ENCODE measurements at places on chromosomes 2 and 18.
A peak's percentile ranks its signal among the peaks of the same experiment; 100 is the strongest.

GRCh38 chr2:206071807-206072206 lies 14.2 kb downstream of the INO80D start:
- no peak for DNase-seq

GRCh38 chr2:143745060-143745459 lies 615.8 kb downstream of the ARHGAP15 start:
- DNase-seq: no peak

DNA sequence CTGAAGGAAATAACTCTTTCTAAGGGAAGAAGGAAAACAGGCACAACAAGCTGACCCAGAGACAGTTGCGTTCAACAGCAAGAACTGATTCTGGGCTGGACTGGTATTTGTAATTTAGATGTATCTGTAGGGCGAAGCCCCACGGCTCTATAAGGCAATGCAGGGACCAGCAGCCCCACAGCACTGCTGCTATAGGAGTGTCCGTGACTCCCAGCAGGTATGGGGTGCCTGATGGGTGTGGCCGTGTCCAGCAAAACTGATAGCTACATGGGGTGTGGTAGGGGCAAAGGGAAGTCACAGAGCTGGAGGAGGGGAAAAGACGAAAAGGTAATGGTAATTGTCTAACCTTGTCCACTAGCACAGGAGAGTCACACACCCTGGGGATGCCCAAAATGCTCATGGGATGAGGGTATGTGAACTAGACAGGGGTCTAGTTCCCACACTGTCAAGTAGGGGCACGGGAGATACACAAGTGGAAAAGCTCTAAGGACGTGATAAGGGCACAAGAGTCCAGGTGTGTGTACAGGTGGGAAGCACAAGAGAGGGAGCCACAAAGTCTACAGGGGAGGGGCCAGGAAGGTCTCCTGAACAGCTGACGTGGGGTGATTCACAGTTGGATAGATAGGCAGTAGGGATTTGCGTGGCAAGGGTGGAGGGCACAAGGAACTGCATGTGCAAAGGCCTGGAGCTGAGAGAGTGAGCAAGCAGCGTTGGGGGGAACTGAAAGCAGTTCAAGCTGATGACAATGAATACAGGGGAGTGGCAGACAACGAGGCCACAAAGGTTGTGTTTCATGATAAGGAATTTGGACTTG lies 48.5 kb upstream of the ASPRV1 start:
- DNase-seq: no peak

DNA sequence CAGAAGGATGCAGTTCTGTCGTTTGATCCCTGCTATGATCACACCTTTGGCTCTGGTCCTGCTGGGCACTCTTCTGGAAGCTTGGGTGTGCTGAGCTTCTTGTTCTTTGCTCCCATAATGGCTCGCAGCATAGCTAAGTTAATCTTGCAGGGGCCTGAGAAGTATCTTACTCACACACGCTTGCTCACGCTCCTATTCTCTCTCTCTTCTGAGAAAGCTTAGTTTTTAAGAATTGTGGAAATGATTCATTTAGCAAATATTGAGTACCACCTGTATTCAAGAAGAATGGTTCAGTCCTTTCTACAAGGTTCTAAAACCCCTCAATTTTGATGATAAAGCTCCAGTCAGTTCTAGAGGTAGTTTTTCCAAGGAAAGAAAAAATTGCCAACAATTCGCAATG lies 40.6 kb downstream of the XRCC5 start:
- no peak for DNase-seq

- no peak for DNase-seq
Observed at GRCh38 chr2:122105171-122105876, 349.9 kb downstream of the TSN start.

- DNase-seq: no peak
Observed at GRCh38 chr2:197677483-197677882, 2.1 kb upstream of the RFTN2 start.

- no peak for DNase-seq
Observed at GRCh38 chr2:2332381-2332780, 1.3 kb upstream of the MYT1L start.

- no peak for DNase-seq
Observed at GRCh38 chr18:60599267-60599666, 226.7 kb upstream of the MC4R start.

DNA sequence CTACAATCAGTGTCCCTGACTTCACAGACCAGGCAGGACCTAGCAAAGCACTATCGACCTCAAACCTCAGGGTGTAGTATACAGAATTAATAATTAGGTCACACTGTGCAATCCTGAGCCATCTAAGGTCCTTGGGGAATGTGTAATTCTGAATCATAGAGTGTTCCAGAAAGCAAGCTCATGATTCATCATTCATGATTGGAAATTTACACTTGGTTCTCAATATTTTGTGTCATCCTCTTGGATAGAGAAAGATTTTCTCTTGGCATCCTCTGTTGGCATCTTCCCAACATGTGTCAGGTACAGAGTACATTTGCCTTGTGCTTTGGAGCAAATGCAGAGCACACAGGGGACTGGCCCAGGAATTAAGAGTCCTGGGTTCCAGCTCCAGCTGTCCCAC lies 245.0 kb upstream of the NT5C1B start:
- DNase-seq: no peak

DNA sequence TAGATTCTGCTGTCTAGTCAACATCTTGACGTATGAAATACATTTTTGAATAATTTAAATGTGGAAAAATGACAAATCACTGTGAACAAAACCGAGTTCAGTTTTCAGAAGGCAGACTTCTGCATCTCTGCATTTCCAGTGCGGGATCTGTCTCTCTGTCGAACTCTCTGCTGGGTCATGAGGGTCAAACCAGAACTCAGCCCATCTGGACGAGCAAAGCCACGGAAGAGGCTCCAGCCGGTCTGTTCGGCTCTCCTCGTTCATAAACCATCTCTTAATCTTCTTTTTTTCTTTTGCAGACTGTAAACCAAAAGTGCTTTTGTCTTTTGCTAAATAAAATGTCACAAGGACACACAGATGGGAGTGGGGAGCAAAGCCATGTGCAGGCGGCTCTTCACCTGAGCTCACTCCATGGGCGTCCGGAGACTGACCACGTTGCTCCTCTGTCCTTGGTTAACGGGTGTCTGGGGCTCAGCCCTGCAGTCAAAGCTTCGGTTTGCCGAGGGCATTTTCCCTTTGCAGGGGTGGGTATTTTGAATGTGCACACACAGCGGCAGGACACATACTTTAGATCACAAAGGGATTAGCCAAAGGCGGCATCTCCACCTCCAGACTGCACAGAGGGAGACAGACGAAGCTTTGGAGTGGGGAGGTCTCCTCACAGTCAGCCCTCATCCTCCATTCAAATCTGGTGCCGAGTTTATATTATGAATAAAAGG lies 737.9 kb upstream of the SALL3 start:
- DNase-seq: no peak

GRCh38 chr2:218959141-218959731 lies at the start of gene CDK5R2:
Gene CDK5R2 (plus strand): TSS chr2:218959666. CDS start chr2:218959821, 155 bp downstream.
- peak; percentile 96 for DNase-seq

- no peak for DNase-seq
Observed at GRCh38 chr18:45852631-45853030, 27.2 kb downstream of the SIGLEC15 start.

DNA sequence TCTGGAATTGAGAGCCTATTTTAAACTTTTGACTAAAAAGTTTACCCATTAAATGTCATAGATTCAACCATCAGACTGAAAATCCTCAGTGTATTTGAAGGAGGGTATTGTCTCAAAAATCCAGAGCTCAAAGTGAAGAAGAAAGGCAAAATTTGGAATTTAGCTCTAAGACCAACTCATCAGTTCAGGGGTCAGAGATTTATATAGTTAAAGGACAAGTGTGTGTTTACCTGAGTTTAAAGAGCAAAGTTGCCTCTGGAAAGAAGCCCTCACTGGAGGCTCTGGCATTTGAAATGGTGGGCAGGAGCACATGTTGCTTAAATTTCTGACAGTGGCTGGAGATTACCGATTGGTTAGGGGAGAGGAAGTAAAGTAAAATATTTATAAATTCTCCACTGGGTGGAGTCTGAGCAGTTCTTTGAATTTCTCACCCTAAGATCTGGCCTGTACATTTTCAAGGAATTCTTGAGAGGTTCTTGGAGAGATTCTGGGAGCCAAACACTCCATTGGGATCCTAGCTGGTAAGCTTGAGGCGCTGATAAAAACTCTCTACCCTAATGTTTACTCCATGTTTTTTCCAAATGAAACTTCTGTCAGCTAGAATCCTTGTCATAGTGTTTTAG lies at the start of gene KYNU:
TSS of gene KYNU (plus strand) at position 449 of the 623 bp plus-strand sequence. CDS start 7,704 bp downstream, outside the sequence.
- DNase-seq: no peak

- DNase-seq: peak; percentile 43
Observed at GRCh38 chr2:203782262-203782976, 76.0 kb downstream of the CD28 start.

DNA sequence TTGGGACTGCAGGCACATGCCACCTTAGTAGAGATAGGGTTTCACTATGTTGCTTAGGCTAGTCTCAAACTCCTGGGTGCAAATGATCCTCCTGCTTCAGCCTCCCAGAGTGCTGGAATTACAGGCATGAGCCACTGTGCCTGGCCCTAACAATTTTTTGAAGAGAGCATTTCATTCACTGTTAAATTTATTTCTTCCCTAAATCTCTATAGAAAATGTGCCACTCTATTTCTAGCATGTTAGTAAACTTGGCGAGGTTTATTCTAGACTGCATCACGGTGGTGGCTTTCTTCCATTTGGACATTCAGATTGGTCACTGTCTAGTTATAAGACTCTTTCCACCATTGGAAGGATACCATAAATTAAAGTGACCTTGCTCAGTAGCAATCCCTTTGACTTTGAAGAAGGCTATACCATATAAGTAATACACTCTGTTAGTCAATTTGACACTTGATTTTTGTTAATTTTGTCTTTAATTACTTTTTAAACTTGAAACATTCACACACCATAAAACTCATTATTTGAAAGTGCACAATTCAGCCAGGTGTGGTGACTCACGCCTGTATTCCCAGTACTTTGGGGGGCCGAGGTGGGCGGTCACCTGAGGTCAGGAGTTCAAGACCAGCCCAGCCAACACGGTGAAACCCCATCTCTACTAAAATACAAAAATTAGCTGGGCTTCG lies 16.2 kb downstream of the DDX1 start:
- no peak for DNase-seq

DNA sequence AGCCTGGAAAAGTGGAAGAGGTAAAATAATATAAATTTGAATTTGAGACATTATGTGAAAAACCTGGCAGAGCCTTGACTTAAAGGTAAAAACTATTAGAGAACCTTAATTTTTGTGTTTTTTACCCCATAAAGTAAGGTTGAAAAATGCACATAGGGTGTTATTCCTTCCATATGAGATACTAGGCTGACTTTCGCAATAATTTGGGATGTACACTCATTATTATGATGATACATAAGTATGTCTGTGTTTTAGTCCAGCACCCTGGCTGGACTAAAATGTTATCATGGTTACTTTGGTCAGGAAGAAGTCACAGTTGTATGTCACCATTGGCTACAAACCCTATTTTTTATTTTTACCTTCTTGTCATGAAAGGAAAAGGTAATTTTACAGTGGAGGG lies 19.8 kb downstream of the NEMP2 start:
- DNase-seq: no peak

GRCh38 chr18:31603315-31603714 lies 11.6 kb downstream of the TTR start:
- no peak for DNase-seq

GRCh38 chr2:29061616-29062015 lies 12.7 kb downstream of the PCARE start:
- DNase-seq: no peak

GRCh38 chr2:17441055-17441771 lies 77.0 kb downstream of the RAD51AP2 start:
- DNase-seq: no peak

GRCh38 chr2:171524018-171524401 lies 1.7 kb downstream of the CYBRD1 start:
- no peak for DNase-seq

GRCh38 chr18:65755616-65756015 lies 4.8 kb downstream of the CDH7 start:
- DNase-seq: peak; percentile 4

DNA sequence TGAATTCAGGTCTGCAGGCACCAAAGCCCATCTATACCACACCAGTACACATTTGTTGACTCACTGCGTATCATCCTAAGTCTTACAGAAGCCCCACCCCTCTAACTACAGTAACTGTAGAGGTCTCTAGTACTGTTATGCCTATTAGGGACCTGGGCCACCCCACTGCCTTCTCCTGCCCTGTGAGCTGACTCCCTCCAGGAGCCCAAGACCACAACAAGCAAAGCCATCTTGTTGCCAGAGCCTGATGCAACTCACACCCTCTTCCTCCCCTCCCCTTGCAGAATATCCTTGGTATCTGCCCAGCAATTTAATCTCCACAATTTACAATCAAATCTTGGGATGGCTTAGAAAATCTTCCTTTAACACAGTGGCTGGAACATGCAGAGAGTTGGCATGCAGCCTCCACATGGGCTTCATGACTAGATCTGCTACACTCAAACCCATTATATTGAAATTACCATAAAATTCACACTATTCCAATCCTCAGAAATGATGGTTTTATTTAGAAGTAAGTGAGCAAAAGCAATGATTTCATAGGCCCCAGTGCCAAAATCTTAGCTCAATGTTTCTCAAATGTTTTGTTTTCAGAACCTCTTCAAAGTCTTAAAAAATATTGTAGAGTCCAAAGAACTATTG lies 17.7 kb upstream of the CYP1B1 start:
- DNase-seq: no peak

- peak; percentile 33 for DNase-seq
Observed at GRCh38 chr2:51673628-51674027, 641.7 kb upstream of the NRXN1 start.

DNA sequence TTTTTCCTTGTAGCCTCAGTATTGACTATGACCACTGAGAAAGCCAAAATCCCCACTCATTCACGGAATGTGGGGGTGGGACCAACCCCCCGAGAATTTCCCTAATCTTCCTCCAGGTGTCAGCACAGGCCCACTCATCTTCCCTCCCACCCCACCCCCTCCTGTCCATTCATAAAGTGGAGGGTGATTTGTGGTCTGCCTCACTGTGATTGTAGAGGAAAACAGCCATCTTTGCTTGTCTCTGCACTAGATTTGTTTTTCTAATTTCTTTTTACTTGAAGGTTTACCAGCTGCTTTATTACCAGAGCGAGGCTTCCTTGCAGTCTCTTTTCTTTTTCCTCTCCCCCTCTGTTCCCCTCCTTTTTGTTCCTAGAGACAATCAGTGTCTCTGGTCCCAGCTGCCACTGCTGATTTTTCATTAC lies 171.8 kb downstream of the ICOS start:
- DNase-seq: peak; percentile 55
